NCI-H446 treated with DMSO at 0.1 percent for 48 hours (cell line): ENCODE measurements at places on chromosomes 2 and 18.

DNA sequence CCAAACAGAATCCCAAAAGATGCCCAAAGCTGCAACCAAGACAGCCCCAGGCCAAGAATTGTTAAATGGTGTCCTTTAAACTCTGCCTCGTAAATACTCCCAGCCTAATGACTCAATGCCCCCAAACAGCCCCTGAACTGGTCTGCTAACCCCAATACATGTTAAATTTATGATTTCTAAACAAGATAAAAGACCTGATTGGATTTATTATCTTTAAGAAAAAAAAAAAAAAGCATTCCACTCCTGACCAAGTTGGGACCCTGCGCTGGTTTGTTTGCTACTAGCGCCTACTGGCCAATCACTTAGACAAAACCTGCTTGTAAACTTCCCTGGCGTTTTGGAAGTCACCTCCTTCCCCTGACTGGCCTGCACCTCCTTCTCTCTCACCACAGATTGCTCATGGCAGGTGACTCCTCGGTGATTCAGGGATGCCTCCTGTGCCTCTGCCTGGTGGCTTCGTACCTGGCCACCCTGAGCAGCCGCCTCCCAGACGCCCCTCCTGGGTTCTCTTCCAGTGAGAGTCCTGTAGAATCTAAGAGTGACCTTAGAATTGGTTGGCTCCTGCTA is 121.3 kb downstream of the BCL11A start:
- no peak for DNase-seq

DNA sequence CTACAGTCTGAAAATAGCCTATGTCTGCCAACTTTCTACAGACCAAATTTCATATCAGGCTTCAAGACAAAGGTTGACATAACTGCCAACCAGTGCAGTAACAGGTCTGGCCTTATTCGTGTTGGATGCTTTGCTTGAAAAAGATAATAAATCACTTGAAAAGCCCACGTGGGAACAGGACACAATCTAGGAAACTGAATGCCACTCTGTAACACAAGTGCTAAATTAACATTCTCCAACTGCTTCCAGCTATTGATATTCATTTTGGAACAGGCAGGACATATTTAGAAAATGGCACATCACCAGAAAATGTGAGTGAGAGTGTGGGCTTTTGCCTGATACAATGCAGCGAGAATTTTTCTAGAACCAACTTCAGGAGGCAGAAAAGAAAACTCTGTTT is 165.9 kb upstream of the CCDC150 start:
- peak; percentile 90 for DNase-seq

DNA sequence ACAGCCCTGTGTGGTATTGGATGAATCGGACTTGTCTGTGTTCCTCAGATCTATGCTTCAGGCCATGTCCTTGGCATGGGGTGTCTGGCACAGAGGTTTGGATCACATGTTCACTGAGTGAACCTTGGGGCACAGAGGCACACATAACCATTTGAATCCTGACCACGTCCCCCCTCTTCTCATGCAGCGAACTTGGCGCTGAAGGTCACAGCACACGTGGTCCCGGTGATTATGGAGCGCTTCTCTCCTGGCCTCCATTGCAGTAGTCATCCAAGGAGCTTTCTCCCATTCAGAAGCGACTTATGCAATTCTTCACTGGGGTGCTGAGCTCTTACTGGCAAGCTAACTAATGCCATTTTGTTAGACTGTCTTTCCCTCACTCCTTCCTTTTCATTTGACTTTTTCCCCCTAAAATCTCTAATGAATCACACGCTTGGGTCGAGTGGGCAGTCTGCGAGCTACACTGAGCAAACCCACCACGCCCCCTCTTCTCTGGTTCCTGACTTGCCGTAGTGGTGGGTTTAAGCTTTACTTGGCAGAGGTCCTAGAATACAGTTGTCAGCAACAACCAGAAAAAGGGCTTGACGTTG is 59.4 kb downstream of the KCNG2 start:
- no peak for DNase-seq

DNA sequence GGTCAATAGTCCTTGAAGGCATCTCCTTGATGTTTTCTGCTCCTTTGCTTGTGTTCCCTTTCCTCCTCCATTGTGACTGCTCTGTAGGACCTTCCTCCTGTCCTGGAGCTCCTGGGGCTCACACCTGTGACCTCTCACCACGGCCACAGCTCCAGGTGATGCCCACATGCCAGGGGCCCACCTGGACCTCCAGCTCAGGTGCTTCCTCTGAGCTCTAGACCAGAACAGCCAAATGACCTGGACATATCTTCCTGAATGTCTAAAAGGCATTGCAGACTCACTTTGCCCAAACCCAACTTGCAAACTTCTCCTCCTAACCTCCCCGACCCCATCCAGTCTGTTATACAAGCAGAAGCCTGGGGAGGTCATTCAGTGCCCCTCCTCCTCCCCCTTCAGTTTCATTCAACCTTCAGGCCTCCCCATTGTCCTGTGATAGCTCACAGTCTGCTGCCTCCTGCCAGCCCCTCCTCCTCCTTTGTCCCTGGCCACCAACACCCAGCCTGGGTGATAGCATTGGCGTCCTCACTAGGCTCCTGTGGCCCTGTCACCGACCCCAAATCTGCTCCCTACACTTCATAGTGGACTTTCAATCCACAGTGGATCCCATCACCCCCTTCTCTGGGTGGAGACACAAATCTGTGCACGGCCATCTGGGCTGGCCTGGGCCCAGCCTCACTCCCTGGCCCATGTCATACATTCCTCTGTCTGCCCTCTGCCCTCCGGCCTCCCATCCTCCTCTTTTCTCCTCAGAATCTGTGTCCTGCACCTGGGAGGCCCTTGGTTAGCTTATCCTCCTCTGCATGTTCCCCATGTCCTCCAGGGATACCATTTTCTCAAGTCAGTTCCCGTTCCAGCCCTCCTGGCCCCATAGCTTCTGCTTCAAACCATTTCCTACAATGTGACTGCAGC is 310.4 kb upstream of the HDAC4 start:
- no peak for DNase-seq

- no peak for DNase-seq
These were observed 7.7 kb downstream of the DOK1 start for GRCh38 chr2:74562126-74562775.

DNA sequence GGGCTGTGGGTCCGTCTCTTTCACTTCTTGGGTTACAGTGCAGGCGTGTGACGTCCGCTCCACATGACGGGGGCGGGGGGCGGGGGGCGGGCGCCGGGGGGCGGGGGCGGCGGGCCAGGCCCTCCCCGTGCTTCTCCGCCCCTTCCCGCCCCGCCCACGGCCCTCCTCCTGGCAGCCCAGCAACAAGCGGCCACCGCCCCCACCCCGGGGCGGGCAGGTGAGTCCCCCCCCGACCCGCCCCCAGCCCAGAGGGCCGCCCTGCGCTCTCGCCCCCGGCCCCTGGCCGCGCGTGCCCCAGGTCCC is 3.6 kb downstream of the ZNF516 start:
- DNase-seq = no peak
